ENCODE measurements at places on chromosomes 16 and 17. TPM values are rescaled to one million over a fixed set of nuclear protein-coding genes. Genes with fewer than 3 reads are reported as not detected.

C17orf78 gene
- not detected for total RNA-seq

STH gene
- not detected for total RNA-seq

AATF gene
- 43.8 TPM for total RNA-seq

ZG16 gene
- total RNA-seq = not detected

ADGRG3 gene
- total RNA-seq = not detected

AGRP gene
- total RNA-seq = not detected

HOXB1 gene
- not detected for total RNA-seq

SPECC1 gene
- 88.7 TPM for total RNA-seq

KRTAP2-2 gene
- 0.15 TPM for total RNA-seq

DNA sequence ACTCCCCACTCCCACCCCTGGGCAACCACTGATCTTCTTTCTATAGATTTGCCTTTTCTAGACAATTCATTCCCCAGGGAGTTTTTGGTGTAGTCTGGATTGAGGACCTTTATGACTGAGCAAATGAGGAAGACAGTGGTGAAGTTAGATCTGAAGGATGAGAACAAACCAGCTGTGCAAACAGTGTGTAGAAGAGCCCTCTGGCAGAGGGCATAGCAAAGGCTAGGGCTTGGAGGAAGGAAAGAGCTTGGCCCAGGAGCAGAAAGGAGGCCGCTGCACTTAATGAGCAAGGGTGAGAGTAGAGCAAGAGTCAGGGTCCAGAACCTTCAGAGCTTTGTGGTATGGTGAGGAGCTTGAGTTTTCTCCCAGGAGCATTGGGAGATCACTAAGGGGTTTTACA, 352.7 kb downstream of the CA10 start:
- no peak for DNase-seq

DNA sequence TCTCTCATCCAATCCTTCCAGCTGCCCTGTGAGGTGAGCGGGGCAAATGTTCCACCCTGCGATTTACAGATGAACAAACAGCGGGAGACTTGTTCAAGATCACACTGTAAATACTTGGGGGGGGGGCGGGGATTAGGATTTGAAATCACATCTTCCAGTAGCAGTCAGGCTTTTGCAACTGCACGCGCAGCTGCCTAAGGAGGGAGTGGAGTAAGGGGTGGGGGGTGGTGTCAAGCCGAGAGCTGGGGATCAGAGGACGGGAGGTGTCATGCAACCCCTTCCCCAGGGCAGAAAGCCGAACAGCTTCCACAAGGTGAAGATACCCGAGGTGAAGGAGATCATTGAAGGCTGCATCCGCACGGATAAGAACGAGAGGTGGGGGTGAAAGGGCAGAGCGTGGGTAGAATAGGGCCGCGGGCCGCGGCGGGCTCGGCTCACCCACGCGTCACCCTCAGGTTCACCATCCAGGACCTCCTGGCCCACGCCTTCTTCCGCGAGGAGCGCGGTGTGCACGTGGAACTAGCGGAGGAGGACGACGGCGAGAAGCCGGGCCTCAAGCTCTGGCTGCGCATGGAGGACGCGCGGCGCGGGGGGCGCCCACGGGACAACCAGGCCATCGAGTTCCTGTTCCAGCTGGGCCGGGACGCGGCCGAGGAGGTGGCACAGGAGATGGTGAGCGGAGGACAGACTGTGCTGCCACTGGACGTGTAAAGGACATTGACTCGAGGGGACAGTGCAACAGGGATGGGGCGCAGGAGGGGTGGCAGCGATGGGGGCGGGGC, 4.6 kb downstream of the WNK4 start:
- no peak for DNase-seq

GRCh38 chr16:56911771-56912571, 20.0 kb upstream of the HERPUD1 start:
- peak; percentile 40 for DNase-seq

DNA sequence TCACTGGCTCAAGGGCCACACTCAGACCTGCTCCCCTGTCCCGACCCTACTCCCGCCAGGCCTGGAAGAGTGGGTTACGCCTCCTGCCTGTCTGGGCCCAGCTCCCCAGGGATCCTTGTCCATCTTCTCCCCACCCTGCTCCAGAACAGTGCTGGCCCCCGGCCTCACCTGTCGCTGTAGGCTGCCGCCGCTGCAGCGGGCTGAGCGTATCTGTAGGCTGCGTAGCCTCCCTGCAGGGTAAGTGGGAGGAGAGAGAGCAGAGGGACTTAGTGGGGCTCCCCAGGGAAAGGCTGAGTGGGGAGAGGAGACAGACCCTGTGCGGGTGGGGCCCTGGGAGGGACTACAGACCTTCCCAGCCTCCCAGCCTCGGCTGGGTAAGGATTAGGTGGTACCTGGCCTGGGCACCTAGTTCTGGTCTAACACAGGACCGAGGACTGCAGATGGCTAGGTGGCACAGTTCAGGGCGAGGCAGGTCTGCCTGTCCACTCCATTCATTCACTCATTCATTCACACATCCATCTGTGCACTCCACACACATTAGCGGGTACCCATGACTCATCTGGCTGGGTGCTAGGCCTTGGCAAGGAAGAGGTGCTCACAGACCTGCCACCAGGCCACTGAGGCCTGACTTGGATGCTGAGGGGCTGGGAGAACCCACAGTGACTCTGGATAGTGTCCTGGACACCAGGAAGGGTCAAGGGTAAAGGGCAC, 20.9 kb downstream of the ENGASE start:
- no peak for DNase-seq

DNA sequence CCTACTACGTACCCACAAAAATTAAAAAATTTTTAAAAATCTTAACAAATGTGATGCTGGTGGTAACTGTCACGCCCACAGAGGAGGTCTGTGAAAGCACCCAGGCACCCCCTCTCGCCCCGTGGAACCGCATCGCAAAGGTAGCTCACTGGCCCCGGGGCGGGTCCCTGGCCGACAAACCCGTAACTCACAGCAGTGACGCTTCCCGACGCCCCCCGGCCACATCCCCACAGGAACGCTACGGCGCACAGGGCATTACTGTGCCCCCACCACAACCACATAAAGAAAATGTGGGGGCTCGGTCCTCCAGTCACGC, 366 bp downstream of the ANKS3 start:
- DNase-seq = no peak

GRCh38 chr17:60423865-60424264, 1.6 kb downstream of the CHCT1 start:
- DNase-seq = no peak

- DNase-seq = no peak
These were observed 3.3 kb downstream of the ZNF652 start for GRCh38 chr17:49358641-49359247.

- DNase-seq = no peak
These were observed 8.7 kb downstream of the CYBC1 start for GRCh38 chr17:82441691-82442487.

- no peak for DNase-seq
These were observed 19.1 kb upstream of the KPNB1 start for GRCh38 chr17:47630614-47631013.

DNA sequence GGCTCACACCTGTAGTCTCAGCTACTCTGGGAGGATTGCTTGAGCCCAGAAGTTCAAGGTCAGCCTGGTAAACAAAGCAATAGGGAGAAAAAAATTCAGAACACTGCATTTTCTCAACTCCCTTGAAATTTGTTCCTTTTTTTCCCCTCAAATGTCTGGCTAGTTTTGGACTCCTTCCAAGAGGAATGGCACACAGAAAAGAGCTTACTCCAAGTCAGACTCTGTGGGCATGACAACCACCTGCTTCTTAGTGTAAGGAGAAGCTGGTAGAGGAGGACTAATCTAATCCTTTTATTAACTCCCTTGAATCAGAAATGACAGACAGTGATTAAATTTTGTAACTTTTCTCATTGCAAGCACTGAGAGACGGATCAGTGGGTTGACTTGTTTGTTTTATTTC, 27.9 kb upstream of the HYDIN start:
- DNase-seq = no peak

DNA sequence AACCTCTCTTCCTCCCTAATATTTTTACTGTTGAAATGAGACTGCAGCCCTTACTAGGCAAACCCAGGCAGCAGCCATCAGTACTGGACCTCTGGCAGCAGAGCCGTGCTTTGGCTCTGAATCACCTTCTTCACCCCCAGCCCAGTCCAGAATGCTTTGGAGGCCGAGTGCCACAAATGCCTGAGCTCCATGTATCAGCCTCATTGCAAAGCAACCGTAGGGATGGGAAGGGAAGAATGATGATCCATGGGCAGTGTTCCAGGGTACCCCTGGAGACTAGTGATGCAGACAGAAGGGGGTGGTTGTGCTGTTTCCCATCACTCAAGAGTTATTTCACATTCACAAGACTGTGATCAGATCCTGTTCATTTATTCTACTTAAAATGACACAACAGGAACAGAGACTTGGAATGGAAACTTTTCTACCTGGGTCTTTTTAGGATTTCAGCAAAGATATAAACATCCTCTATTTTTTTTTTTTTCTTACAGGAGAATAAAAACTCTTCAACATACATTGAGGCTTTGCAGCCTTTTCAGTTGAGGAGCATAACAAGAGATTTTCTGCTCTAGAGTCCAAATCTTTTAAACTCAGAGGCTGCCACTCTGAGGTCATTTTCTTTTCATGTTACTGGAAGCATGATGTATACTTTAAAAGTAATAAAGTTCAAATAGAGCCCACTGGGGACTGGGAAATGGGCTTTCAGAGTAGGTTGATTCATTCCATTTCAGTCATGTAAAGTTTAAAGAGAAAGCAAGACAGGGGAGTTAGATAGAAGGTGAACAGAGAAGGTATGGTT, 138.3 kb downstream of the KCNJ2 start:
- DNase-seq = no peak

DNA sequence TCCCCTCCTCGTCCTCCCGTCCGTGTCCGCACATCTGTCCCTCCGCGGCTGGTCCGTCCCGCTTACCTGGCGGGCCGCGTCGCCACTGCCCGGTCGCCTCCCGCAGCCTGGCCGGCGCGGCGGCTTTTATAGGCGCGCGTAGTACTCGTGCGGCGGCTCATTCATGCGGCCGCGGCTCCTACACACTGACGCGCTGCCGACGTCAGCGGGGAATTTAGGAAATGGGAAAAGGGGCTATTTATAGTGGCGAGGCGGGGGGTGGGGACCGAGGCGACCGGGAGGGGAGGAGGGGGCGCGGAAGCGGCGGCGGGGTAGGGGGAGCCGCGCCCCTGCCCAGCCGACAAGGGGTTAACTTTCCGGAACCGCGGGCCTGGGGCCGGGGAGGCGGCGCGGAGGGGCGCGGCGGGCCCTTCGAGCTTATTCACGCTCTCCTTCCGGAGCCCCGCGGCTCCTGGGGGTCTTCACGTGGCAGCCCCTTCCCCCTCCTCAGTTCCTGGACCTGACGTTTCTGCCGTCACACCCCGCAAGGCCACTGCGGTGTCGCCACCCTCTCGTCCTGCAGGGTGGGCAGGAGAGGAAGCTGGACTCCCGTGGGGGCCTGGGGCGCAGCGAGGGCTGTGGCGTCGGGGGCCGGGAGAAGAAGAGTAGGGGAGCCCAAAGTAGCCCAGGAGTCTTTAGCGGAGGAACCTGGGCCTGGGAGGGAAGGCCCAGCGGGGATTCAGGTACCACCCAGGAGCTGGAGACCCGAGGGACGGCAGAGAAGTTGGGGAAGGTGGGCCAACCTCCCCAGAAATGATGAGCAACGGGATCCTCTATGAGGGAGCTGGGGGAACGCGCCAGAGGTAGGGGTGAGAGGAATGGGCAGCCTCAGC, 3.6 kb upstream of the HIC1 start:
- no peak for DNase-seq

GRCh38 chr16:48524348-48525200, 85.4 kb downstream of the N4BP1 start:
- DNase-seq = no peak

- DNase-seq = no peak
These were observed 10.9 kb upstream of the C16orf54 start for GRCh38 chr16:29756654-29757053.

DNA sequence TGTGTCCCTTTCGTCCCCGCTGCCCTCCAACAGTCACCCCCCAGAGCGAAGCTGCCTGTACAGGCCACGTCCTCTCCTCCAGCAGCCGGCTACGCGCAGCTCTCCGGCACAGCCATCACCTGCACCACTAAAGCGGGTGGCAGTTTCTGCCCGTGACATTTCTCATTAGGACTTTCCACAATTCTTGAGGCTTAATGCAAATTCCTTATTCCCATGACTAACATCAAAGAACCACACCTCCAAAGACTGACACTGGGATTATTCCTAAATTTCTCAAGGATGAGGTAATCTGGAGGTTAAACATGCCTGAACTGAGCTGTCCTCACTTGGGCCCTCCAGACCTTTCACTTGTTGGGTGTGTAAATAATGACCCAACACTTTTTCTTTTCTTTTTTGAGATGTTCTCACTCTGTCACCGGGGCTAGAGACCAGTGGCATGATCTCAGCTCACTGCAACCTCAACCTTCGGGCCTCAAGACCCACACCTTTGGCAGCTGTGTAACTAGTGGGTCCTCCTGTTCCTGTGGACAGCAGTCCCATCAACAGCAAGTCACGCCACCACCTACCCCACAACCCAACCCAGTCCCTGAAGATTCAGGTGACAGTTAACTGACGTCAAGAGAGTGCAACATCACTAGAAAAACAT, 11.7 kb downstream of the ANKRD11 start:
- DNase-seq = peak; percentile 69

DNA sequence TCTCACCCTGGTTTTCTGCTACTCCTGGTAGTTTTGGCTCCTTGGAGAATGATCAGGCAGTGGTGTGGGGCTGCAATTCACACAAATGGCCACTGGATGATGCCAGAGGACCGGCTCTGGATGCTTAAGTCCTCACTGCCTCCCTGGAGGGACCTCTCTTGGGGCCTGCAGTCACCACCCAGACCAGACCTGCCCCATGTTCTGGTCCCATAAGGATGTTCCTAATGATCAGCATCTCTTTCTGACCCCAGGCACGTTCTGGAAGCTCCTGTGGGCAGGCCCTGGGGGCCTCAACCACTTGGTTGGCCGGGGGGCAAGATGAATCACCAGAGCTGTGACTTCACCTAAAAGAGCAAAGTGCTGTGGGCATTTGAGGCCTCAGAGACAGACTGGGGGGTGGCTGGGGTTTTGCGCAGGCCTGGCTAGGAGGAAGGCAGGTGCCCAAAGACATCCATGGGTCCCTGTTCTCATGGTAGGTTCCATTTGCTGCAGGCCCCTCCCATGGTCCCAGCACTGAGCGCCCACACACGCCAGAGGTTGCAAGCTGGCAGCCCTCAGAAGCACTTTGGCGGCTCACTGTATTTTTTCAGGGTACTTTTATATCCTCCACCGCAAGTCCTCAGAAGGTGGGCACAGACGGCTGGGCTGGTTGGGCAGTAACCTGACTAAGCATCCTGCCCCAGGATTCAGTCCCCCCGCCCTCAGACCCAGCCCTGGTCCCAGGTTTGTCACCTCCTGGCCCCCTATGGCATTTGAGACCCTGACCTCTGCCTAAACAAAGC, 53.2 kb downstream of the NT5M start:
- peak; percentile 71 for DNase-seq

DNA sequence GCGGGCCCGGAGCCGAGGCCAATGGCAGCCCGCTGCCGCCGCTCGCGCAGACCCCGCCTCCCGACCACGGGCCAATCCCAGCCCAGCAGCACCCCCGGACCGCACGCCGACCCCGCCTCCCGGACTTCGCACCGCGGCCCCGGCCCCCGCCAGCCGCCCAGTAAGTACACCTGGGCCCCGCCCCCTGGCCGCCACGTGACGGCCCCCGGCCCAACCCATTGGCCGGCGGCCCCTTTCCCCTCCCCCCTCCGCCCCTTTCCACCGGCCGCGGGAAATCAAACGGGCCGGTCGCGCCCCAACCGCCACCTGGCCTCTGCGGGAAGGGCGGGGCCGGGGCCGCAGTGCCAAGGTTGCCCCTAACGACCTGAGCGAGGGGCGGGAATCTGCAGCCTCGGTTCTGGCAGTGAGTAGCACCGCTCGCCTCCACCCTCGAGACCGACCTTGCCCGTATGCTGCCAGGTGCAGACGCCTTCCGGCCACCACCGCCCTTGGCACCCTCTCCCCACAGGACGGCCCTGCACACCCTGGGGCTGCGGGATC, at the start of gene YBX2:
Gene YBX2, minus strand, starts transcription at position 26 of the 540 bp plus-strand sequence. CDS start 139 bp downstream, outside the sequence.
- DNase-seq = no peak

- DNase-seq = no peak
These were observed 128.0 kb downstream of the LAT start for GRCh38 chr16:29112755-29113347.

Measured in renal cortical epithelial cell (primary cell).